SK-N-DZ (cell line): ENCODE measurements at places on chromosomes 1 and 21.

- no peak for DNase-seq
These were observed 48.9 kb upstream of the SLC2A1 start for GRCh38 chr1:43007377-43008114.

GRCh38 chr1:17742583-17742982 lies 12.6 kb upstream of the ACTL8 start:
- no peak for DNase-seq

- no peak for DNase-seq
These were observed 246.7 kb upstream of the NFIA start for GRCh38 chr1:60835649-60836048.

GRCh38 chr1:225691861-225692516 lies 39.1 kb upstream of the ENAH start:
- DNase-seq, result no peak

GRCh38 chr1:36287595-36287994 lies 18.6 kb upstream of the SH3D21 start:
- no peak for DNase-seq

- DNase-seq, result no peak
These were observed 36.5 kb downstream of the ZBTB17 start for GRCh38 chr1:15939181-15940109.

DNA sequence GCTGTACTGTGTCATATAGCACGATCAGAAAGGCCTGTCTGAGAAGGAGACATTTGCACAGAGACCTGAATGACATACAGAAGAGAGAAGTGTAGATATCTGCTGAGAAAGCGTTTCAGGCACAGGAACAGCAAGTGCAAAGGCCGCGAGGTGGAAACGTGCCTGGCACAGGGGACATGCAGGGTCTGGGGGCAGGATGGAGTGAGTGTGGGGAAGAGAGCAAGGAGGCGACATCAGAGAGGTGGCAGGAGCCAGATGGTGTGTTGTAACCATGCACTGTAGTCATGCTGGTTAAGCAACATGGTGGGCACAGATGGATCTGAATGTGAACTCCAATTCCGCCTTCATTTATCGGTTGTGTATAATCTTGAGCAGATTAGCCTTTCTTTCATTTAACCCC lies 13.0 kb downstream of the KRTCAP2 start:
- DNase-seq, result no peak
